Stimulated activated CD8-positive, alpha-beta memory T cell treated with anti-CD3 and anti-CD28 coated beads, Interleukin-15, amount 100 ng/mL, for 48 hours (primary cell): ENCODE measurements at places on chromosomes 7 and 10.

- DNase-seq, result no peak
These were observed 904.1 kb downstream of the KCNMA1 start for GRCh38 chr10:76733441-76733936.

DNA sequence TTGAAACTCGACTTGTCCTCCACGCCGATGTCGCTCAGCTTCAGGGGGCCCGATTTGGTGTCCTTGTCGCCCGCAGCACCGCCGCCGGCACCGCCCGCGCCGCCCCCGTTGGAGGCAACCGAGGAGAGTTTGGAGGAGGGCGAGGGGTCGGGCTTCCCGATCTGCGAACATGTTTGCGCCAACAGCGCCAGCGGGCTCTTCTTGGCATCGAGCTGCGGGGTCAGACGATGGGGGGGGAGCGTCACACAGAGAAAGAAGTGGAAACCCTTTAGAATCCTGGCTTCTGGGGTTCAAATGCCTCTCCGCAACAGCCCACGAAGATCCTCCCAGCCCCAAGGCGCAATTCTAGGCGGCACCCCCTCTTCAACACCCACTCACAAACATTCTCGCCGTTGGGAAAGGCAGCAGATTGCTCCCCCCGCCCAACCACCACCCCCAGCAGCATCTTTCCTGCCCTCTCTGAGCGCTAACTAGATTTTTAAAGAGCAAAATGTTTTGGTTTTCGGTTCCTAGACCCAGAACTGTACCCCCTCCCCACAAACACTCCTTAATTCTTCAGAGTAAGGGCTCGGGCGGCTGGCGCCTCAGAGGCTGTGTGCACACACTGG, 1.3 kb downstream of the ZNF503 start:
- no peak for DNase-seq

GRCh38 chr10:125788156-125789034, 12.8 kb upstream of the MMP21 start:
- DNase-seq, result no peak

GRCh38 chr10:77444041-77444440, 193.6 kb downstream of the KCNMA1 start:
- DNase-seq, result no peak

GRCh38 chr10:19845503-19846368, 29.5 kb downstream of the PLXDC2 start:
- no peak for DNase-seq

DNA sequence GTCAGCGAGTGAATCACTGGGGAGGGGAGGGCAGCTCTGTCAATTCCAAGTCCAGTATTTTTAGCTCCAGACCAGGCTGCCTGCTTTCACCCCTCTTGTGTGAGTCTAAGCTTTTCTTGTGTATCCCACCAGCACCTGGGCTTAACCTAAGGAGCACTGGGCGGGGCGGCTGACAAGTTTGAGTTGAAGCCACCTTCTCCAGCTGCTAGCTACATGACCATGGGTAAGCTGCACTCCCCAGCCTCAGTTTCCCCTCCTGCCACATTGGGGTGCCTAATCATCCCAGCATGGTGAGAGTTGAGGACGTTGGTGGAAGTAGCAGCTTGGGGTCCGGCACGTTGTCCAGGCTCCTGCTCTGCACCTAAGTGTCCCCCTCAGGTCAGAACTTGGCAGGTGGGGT, 89.8 kb upstream of the PCBD1 start:
- DNase-seq, result no peak
